ENCODE measurements at places on chromosomes 7 and 10.

DNA sequence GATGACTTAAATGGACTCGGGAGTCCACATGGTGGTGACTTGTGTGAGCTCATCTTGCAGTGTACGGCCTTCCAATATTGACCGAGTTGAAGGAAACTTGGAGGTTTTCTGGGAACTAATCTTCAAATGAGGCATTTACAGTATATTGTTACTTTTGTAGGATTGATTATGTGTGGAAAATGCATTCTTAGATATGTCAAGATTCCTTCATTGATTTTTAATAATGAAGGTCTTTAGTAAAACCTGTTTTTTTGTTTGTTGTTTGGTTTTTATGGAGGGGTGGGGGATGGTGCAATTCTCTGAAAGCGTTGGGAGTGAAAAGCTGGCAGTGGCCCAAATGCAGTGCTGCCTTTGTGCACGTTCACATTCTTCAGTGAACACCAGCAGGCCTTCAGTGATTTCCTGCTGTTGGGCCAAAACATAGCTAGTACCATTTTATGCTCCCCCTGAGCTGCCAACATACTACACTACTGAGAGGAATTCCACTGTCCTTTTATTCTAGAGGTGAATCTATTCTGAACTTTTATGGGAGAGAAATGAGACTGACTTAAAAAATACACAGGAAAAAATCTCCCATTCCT is 50.4 kb downstream of the CCNY start:
- no peak for DNase-seq

DNA sequence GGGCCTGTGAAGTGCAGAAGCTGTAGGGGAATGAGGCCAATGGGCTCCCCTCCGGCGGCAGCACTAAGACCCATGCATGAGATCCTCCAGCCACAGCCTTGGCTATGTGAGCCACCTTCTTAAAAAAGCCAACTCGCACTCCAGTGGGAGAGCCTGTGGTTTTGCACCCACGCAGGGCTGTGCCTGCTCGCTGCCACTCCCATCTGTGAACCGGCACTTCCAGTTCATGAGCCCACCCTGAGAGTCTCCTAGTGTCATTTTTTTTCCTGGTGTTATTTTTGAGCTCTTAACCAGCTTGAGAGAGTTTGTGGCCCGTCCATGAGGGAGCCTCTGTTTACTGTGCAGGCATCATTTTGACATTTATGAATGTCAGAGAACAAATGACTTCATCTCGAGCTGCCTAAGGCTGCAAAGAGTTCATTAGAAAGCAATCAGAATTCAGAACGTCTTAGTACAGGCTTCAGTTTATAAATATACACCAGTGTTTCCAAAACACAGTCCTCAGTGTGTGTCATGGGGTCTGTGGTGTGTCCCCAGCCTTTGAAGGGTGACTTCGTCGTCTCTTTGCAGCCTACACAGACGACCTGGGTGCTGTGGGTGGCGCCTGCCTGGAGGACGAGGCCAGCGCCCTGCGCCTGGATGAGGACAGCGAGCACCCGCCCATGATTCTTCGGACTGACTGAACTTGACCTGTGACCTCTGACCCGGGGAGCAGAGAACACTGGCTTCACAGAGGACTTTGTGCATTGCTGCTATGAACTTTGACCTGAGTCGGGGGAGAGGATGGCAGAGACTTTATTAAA is 40.4 kb downstream of the WIPI2 start:
- no peak for DNase-seq

DNA sequence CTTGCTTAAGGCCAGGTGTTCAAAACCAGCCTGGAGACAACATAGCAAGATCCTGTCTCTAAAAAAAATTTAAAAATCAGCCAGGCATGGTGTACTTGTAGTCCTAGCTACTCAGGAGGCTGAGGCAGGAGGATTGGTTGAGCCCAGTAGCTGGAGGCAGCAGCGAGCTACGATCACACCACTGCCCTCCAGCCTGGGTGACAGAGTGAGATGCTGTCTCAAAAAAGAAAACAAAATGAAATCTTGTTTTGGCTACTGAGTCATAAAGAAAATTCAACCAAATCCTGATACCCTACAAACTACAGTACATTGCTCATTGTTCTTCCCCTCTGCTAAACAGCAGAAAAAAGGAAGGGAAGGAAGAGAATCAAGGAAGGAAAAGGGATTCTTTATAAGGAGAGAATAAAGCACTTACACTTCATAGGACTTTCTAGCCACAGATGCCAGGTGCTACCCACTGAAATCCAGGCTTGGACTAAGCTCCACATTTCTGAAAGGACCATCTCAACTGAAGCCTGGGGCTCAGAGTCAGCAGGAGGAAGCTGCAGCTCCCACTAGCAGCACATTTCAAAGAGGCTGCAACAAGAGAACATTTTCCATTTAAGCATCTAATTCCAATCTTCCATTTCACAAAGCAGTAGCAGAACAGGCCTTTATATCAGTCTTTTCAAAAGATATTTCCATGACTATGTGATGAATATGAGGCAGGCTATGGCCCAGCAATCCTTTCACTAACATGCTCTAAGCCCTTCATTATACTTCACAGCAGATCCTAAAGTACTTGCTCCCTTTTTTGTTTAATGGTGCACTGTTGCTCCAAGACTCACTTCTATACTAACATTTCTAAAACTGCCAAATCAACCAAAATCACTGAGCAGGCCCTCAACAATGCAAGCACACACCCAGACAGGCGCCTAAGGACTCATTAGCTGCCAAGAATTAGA is 13.5 kb downstream of the TNPO3 start:
- no peak for DNase-seq

GRCh38 chr7:73730485-73730884 is 8.1 kb downstream of the ABHD11 start:
- no peak for DNase-seq
